Activated CD4-positive, alpha-beta memory T cell treated with anti-CD3 and anti-CD28 coated beads for 36 hours (primary cell): ENCODE measurements at places on chromosomes 7 and 10. TPM values are rescaled to one million over a fixed set of nuclear protein-coding genes. Genes with fewer than 3 reads are reported as not detected.

DNA sequence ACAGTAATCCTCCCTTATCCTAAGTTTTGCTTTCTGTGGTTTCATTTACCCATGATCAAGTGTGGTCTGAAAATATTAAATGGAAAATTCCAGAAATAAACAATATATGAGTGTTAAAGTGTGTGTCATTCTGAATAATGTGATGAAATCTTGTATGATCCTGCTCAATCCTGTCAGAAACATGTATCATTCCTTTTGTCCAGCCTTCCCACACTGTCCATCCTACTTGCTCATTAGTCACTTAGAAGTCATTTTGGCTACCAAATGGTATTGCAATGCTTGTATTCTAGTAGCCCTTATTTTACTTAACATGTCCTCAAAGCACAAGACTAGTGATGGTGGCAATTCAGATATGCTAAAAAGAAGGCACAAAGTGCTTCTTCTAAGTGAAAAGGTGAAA, 1211.2 kb upstream of the SORCS1 start:
- DNase-seq, result no peak

TMEM176B gene
- not detected for total RNA-seq

- no peak for DNase-seq
Measured at GRCh38 chr10:120607016-120607709, 150.1 kb downstream of the PLPP4 start.

NRAP gene
- total RNA-seq, result not detected

DNA sequence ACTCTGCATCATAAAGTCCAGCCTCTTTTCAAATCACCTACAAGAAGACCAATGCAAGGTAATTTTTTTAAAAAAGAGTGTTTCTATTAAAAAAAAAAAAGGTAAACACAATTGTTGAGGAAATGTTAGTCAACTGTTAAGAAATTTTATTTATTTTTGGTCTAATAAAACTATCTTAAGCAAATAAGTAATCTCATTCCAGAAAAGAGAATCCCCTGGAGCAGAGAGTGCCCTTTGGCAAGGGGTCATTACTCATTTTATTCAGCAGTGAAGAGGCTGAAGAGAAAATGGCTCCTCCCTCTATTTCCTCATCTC, 63.4 kb upstream of the GSDME start:
- no peak for DNase-seq

HDAC9 gene
- total RNA-seq, result 1.1 TPM

DNA sequence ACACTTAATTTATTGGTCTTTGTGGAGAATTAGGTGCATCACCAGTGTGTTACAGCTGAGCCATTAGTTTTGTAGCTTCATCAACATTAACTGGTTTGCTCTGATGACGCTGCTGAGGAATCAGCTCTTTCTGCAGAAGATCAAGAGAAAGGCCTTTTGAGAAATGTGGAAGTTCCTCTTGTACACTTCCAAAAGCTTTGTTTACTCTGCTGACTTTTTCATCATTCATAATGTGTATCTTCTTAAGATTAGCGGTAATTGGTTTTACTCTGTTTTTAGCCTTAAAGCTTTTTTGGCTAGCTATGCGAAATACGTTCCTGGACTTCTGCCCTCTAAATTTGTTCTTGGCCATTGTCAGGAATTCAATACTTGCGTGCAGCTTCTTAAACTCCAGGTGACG, 8.2 kb upstream of the PHYH start:
- DNase-seq, result no peak
